Right cardiac atrium (tissue), 5 donors: ENCODE measurements at places on chromosomes 2 and 18.

DNA sequence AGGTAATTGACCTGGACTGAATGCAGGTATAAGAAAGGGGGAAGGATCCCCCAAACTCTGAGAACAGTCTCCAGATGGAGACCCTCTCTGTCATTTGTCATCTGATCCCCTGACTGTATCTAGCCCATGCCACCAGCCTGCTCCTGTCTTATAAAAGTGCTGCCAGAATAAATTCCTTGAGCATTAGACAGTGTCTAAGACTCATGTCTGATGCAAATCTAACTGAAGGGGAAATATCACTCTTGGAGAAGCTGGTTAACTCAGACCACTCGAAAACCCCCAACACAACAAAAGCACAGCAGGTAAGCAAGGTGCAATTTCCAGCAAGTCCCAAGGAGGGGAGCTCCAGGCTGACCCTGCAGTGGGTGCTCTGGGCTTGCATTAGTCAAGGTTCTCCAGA, 40.9 kb upstream of the KDM3A start:
- DNase-seq, result no peak

DNA sequence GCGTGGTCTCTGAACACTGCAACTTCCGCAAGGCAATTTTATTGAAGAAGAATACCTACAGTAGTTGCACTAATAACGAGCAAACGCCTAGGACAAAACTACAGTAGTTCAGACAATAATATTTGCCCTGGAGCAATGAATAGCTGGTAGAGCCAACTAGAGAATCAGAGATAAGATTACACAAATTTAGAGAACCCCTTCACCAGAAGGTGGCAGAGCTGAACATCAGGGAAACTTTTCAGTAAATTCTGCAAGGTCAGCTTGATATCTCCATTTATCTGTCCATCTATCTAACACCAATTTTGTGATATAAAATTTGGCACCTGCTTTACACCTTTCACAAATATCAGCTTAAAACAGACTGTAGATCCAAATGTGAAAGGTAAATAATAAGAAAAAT, 43.8 kb downstream of the CDH19 start:
- DNase-seq, result no peak

GRCh38 chr2:26541401-26542193, 63.7 kb upstream of the OTOF start:
- DNase-seq, result no peak

GRCh38 chr18:61605376-61606067, 272.3 kb downstream of the CDH20 start:
- no peak for DNase-seq

DNA sequence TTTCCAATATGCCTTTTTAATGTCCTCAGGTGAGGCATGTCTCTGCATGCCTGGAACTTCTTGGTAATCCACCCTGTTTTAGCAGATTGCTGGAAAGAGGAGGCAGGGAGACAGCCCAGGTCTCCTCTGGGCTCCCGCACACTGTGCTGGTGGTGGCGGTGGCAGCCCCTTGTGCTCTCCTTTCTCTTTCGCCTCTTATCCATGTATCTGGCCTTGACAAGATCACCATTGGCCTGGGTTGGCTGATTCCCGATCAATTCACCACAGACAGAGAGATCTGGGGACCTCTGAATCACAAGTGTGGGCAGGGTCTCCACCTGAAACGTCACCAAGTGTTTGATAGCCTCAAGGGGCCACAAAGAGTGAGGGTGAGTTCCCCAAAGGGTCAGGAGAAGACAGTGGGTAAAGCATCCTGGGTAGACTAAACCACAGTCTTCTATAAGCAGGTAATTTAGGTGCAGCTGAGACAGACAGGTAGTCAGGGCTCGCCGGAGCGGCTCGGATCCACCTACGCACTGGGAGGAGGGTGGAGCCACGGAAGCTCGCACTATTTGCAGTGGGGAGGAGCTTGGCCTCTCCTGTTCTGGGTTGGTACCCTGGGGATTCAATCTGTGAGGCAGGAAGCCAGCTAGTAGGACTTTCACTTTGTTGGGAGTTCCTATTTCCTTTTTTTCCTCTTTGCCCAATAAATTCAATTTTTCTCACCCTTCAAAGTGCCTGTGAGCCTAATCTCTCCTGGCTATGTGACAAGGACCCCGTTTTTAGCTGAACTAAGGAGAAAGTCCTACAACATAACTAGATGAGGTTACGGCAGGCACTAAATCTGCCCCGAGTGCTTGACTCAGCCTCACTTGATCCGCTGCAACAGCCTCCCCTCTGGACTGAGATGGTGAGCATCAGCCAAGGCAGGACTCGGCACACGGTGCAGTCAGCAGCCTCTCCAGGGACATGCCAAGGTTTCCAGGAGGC, 57.6 kb downstream of the SLC4A3 start:
- DNase-seq, result peak; percentile 65

DNA sequence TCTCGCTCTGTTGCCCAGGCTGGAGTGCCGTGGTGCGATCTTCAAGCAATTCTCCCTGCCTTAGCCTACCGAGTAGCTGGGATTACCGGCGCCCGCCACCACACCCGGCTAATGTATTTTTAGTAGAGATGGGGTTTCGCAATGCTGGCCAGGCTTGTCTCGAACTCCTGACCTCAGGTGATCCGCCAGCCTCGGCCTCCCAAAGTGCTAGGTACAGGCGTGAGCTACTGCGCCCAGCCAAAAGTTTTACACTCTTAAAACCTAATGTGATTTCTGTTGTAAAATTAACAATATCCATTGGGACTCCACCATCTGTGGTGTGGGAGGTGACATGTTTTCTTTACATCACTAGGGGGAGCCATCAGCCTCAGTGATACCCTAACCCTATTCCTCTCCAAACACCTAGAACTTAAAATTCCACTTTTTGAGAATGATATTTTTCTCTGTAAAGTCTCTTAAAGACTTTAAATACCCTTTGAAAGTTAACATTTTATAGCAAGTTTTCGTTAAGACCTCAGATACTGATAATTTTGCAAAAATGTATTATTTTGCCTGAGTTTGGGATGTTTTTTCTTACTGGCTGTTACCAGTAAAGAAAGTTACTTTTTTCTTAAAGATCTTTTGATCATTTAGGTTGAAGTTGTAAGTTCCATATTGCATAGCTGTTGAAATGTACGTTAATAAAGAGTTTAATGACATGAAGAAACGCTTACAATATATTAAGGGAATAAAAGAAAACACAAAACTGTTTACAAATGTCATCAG, 11.6 kb upstream of the EIF2AK2 start:
- no peak for DNase-seq

DNA sequence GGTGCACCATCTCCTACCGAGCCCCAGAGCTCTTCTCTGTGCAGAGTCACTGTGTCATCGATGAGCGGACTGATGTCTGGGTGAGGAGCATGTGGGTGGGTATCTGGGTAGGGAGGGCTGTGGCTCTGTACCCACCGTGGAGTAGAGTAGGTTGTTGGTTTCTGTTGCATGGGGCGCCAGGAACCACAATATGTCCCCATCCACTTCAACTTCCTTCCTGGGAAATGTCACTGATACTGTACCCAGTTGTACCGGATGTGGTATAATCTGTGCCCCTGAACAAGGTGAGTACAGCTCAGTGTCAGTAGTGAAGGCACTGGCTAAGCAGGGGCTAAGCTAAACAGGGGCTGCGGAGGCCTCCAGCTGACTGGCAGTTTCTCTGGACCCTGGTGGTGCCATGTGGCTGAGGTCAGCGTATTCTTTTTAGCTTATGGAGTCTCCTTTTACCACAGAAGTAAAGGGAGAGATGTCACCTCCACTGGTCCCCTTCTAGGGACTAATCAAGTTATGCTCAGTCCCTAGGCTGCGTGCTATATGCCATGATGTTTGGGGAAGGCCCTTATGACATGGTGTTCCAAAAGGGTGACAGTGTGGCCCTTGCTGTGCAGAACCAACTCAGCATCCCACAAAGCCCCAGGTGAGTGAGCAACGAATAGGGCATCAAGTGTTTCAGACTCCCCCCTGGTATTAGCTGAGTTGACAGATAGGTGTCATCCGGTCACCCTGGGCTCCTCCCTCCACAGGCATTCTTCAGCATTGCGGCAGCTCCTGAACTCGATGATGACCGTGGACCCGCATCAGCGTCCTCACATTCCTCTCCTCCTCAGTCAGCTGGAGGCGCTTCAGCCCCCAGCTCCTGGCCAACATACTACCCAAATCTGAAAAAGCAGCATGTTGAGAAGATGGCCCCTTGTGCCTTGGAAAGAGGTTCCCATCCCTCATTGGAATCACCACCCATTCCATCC, 2.7 kb downstream of the STK16 start:
- DNase-seq, result no peak

GRCh38 chr2:231037202-231037730, at the start of gene C2orf72:
C2orf72 (plus strand) TSS chr2:231037523; CDS start chr2:231037566, 43 bp downstream.
- DNase-seq, result no peak

DNA sequence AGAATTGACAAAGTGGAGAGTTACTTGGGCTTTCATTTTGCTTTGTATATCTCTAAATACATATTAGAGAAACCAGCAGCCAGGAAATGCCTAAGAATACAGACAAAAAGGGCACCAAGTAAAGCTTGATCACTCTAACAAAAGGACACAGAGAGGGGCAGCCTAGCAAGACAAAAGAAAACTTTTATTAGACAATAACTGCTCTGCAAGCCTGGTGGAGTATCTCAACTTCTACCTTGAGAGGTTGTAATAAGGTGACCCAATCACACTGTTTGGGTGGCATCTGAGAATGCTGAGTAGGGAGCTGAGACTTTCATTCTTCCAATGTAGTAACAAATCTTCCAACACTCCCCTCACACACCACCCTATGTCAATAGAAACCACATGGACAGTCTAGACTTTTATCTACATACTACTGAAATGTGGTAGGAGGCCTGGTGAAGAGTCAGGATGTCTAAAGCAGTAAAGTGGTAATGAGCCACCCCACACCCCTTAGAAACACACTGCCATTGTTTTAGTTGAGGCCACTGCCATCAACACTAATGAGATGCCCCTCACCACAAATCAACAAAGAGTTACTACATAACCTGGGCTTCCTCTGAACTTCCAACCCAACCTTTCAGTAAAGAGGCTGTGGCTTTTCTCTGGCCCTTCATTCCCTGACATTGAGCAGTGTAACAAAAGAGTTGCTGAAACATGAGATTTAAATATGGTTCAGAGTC, 726.7 kb upstream of the POU3F3 start:
- DNase-seq, result no peak

DNA sequence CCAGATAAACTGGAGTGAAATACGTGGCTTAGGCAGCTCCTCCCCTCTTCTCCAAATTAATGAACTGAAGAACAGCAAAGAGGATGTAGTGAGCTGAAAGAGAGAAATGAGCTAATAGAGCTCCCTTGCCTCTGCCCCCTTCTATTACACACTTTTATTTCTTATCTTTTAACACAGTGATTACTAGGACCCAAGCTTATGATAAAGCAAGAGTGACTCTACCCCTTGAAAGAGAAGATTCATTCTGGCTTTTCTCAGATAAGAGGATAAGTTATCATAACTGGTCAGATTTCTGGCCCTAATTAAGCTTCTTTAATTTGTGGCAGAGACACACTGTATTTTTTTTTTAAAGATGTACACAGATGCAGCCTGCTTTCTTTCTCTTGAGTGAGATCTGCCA, 102.2 kb downstream of the MSTN start:
- DNase-seq, result no peak

- DNase-seq, result peak; percentile 89
Measured at GRCh38 chr2:237278568-237278967, 135.4 kb downstream of the COL6A3 start.

- DNase-seq, result no peak
Measured at GRCh38 chr18:68847219-68847837, 49.4 kb downstream of the CCDC102B start.

DNA sequence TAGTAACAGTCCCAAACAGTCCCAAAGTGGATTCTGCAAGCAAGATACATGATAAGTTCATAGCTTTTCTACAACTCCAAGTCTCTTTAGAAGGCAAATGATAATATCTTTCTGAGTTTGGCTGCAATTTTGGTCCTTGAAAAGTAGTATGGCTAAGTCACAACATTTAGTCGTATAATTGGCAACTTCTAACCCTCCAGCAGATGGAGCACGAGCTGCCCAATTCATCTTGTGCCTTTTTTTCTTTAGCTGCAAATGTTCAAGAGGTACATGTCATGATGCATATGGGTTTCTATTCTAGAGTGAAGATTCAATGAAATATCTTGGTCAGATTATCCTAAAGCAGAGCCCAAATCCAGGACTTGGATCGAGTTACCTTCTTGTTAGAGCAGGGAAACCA, 127.0 kb upstream of the KLHL14 start:
- DNase-seq, result no peak

DNA sequence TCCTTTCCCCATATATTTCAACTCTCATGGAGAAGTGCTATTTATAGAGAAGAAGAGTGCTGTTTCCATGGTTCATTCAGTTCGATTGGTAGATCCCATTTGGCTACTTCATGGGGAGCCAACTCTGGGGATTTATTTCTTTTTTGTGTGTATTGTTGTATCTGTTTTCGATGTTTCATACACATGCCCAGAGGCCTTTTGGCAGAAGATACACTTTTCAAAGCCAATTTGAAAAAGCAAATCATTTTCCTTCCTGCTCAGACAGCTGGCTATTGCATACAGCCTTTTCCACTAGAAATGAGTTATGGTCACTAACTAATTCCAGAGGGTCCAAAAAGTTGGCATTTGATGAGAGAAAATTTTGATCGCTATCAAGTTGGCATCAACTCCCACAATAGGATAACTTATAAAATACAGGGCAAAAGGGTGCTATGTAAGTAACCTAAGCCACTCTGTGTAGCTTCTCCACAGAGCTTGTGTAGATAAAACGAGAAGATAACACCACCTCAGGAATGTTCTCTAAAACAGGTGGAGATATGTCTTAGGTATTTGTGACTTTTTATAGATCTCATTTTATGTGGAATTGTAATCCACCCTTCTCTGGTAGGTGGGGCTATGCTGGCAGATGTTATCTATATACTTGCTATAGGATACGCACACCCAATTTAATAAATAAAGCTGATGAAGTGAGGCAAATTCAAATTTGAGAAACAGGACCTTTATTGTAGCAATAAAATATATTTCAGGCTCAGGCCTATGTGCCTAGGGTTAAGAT, 798.5 kb downstream of the SATB2 start:
- no peak for DNase-seq

DNA sequence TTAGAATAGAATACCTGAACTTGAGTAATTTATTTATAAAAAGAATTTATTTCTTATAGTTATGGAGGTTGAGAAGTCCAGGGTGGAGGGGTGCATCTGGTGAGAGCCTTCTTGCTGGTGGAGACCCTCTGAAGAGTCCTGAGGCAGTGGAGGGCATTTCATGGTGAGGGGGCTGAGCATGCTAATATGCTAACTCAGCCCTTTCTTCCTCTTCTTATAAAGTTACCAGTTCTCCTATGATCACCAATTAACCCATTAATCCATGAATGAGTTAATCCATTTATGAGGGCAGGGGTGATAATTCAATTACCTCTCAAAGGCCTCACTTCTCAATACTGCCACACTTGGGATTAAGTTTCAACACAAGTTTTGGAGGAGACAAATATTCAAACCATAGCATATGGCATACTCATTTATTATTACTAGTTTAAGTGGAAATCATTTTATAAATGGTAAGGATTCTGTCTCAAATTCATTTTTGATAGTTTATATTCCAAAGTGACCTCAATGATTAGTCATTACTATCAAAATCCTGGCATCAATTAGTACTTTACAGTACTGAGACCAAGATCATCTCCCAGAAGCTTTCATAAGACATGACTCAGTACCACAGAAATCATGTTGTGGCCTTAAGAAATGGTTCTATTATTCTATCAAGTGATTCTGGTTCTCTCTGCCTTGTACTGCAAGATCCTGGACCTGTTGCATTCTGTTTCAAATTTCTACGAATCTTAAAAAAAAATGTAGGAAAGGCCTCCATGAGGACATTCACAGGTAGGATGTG, 5.5 kb downstream of the ZNF396 start:
- DNase-seq, result no peak
